Bronchus fibroblast of lung (primary cell): ENCODE measurements at places on chromosomes 7 and 10. TPM values are rescaled to one million over a fixed set of nuclear protein-coding genes. Genes with fewer than 3 reads are reported as not detected.

ZNF365 gene
- 0.74 and 0.84 TPM in 2 replicates for total RNA-seq

SPDYE6 gene
- not detected in 2 replicates for total RNA-seq

CALHM1 gene
- total RNA-seq: not detected in 2 replicates

CYP3A7 gene
- 0.34 TPM in 1 of 2 replicates, not detected in the other for total RNA-seq

NODAL gene
- total RNA-seq: not detected in 2 replicates

CRYGN gene
- total RNA-seq: not detected in 2 replicates
